NCI-H446 treated with DMSO at 0.1 percent for 48 hours (cell line): ENCODE measurements at places on chromosomes 4 and X.

DNA sequence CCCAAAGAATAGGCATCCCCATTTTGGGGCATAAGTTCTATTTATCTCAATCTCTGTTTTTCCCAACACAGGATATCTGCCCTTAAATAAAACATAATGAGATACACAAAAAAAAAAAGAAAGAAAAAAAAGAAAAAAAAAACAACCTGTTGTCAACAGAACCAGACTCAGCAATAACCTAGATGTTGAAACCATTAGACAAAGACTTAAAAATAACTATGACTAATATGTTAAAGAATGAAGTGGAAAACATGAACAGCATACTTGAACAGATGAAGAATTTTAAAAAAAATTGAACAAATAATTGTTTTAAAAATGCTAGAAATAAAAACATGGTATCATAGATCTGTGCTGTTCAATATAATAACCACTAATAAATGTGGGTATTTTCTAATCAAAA is 93.4 kb upstream of the RXFP1 start:
- no peak for DNase-seq

- DNase-seq = no peak
Observed at GRCh38 chr4:77050962-77051361, 24.8 kb downstream of the CCNI start.

DNA sequence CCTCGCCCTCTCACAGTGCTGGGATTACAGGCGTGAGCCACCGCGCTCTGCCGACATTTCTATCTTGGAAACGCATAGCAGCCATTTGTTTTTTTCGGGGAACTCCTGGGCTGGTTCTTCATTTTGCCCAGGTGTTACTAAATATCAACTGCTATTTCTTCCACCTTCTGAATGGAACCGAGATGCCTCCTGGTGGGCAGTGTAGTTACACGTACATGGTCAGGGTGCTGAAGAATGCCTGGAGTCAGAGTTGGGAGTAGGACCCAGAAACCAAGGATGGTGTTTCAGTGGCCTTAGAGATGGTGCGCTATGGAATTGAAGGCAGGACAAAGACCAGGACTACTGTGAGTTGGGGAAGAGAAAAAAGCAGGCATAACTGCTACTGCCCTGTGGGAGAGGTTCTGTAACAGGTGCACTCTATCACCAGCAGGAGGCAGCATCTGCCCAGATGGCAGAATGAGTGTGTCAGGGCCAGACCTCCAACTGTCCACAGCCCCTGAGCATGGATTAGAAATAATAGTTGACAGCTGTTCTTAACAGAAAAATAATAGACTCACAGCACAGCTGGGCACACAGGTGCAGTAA is 81.7 kb downstream of the ZC4H2 start:
- DNase-seq = no peak

GRCh38 chr4:73181231-73181630 is 77.4 kb downstream of the ANKRD17 start:
- DNase-seq = no peak

DNA sequence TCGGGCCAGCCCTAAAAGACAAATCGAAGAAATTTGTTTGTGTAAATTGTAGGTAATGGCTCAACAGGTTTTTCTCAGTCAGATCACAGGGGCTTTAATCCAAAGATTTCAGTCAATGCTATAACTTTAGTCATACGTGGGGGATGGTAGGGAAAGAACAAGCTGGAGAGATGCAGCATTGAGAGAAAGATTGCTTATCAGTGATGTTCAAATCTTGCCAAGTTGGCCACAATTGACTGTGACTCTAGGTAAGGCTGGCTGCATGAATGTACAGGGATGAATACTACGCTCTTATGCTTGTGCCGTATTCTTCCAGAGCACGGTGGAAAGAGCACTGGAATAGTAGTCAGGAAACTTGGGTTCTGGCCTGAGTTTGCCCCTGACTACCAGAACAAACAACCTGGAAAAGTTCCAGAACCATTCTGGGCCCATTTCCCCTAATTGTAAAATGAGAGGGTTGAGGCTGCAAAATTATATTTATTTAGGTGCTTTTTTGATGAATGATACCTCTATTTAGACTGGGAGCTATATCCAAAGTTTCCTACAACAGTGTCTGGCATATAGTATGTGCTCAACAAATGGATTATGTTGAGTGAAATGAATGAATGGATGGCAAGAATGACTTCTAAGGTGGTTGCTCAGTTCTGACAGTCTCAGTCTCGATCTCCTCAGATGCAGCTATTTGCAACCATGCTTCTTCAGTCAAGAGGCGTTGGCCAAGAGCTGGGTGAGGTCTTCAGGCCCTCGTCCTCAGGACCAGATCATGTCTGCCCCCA is 44.4 kb downstream of the TSC22D3 start:
- no peak for DNase-seq

DNA sequence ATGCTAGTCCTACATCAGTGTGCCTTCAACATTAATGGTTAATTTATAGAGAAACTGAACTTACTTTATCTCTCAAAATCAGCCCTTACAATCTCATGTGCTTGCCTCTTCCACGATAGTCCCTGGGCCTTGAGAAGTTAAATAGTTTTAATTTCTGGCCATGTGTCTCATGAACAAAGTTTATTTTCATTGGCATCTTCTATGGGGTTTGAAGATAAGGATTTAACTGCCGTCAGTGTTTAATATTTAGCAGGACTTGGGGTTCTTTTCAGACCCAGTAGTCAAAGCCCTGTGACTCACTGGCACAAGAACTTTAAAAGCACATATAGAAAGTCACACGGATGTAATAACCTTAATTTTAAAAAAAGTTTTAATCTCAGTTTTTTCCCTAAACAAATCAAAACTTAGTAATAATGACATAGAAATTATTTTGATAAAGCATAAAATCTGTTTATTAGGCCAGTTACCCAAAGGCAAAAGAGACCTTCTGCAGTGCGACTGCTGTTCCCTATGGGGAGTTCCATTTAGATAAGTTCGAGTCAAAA is 10.1 kb upstream of the MPP1 start:
- DNase-seq = no peak

- DNase-seq = no peak
Observed at GRCh38 chr4:149891426-149891825, 75.8 kb upstream of the IQCM start.

DNA sequence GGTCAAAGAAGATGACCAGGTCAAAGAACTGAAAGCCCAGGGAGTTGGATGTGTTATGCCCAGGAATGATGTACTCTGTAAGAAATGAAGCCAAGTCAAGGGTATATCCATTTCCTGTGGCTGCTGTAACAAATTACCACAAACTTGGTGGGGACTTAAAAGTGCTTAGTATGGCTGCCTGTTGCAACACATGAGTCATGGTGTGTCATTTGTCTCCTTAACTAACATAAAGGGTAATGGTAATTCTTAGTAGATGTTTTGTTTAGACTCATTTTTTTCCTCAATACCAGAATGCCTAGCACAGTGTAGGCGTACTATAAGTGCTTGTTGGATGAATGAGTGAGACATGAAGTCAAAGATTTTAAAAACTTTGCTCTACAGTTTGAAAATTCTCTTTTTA is 45.7 kb downstream of the SYTL5 start:
- no peak for DNase-seq

DNA sequence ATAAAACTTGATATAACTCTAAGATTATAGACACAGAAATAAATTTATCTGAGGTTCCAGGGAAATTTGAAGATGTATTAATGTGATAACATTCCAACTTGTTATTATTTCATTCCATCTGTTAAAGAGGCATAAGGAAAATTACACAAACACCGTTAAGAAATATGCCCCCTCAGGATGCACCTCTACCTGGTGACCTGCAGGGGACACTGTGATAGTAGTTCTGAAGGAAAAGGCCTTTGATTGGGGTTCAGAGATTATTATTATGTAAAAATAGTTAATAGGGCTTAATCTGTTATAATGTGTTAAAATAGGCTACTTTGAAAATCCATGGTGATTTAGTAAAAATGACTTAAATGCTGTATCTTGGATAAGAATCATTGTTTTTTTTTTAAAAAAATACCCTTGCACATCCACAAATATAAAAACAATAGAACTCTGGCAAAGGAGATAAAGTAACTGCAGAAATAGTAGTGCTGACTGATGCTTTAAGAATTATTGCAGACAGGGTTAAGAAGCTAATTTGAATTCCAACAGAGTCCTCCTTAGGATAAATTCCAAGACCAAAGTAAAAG is 6.1 kb upstream of the ABRAXAS1 start:
- no peak for DNase-seq

DNA sequence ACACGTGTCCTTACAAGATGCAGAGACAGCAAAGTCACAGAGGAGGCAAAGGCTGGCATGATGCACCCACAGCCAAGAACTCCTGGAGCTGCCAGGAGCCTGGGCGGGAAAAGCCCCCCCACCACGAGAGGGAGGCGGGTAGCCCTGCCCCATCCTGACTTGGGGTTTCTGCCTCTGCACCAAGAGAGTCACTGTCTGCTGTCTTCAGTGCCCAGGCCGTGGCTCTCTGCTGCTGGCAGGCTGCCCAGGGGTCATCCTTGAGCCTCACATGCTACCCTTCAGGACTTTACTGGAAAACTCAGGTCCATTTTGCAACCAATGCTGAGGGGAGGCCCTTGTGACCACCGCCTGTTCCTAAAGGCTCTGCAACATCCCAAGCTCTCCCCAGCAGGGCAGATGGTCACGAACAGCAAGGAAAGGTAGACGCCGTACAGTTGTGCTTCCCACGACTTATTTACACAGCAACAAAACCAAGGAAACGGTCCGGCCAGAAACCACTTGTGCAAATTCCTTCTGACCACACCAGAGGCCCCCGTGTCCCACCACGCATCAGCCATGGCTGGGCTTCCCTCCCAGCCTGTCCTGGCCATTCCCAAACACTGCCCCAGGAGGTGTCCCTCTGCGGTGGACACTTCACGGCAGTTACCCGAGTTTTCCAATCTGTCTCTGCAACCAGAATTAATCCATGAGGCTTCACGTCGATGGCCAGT is 56.9 kb downstream of the ACOX3 start:
- DNase-seq = no peak

DNA sequence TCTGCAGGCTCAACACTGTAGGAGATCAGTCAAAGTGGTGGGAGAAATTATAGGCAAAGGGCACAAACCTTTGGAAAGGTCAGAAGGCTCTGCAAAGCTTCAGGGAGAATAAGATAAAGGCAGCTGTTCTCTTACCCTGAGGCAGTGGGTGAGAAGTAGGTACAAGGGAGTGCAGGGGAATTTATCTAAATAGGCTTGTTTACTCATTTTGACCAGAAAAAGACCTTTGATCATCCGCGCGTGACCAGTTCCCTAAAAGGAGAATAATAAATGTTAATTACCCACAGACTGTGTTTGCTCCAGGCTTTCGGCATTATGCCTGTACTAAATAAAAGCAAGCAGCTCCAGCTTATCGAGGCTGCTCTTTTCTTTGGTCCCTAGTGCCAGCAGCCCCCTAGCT is 9.3 kb downstream of the FGFBP2 start:
- DNase-seq = no peak

GRCh38 chr4:8917321-8917811 is 45.7 kb upstream of the HMX1 start:
- no peak for DNase-seq

GRCh38 chrX:45751156-45751555 is 550.5 kb upstream of the DIPK2B start:
- DNase-seq = no peak

DNA sequence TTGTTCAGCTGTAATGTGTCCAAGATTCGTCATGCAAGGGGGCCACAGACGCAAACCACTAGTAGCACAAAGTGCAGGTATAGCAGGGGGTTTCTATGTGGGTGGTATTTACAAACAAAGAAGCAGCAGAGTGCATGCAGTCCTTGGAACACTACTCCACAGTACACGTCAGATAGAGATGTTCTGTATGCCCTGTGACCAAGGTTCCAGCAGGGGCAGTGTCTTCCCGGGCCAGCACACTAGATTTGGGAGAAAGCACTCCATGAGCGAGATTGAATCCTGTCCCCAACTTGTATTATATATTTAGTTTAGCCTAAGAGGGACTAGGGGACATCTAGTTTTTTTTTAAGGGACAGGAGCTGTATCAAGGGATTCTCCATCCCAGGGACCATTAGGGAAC is 54.4 kb upstream of the ESX1 start:
- DNase-seq = no peak

GRCh38 chrX:39840581-39841093 is 257.1 kb downstream of the BCOR start:
- DNase-seq = peak; percentile 79

DNA sequence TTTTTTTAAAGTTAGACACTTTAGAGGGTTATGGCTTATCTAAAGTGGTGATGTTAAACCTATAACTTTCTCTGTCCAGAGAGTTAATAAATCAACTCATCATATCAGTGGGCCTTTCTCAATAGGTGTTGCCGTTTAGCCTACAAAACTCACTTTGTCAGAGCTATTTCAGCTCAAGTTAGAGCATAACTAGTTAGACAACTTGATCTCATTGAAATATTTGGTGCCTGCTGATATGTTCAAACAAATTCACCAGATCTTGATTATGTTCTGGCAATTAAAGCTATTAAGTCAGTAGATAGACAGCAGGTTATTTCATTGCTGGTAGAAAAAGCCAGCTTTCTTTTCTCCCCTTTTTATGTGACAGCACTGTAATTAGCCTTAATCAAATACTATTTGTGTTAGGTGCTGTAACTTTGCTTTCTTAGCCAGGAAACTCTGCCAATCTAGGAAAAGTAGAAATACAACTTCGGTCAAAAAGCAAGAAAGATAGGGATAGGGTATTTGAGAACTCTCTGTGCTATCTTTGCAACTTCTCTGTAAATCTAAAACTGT is 191.8 kb downstream of the MAML3 start:
- peak; percentile 64 for DNase-seq

DNA sequence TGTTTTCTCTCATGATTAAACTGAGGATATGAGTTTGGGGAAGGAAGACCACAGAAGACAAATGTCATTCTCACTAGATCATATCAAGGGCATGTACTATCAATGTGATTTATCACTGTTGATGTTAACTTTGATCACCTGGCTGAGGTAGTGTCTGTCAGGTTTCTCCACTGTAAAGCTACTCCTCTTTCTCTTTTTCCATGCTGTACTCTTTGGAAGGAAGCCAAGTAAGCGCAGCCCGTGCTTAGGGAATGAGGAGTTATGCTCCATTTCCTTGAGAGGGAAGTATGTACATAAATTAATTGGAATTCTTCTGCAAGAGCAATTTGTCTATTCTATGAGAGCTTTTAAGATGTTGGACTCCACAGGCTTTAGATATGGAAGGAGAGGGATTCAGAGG is 4.0 kb upstream of the KANTR start:
- no peak for DNase-seq

DNA sequence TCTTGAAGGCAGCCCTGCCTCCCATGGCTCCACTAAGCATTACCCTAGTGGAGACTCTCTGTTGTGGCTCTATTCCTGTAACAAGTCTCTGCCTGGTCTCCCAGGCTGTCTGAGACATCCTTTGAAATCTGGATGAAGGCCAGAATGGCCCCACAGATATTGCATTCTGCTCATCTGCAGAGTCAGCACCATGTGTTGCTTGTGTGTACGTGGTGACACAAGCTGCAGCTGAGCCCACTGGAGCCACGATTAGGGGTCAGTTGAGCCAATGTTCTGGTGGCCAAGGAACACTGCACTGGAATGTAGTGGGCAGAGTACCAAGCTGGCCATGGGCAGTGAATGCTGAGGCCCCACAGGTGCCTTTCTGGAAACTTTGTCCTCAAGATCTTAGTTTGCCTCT is 29.2 kb downstream of the GRID2 start:
- DNase-seq = peak; percentile 26
